NCI-H510A treated with DMSO at 0.1 percent for 48 hours (cell line): ENCODE measurements at places on chromosomes 13 and 19.
A peak's percentile ranks its signal among the peaks of the same experiment; 100 is the strongest.

GRCh38 chr19:38696729-38697055 lies 47.6 kb downstream of the CAPN12 start:
- no peak for DNase-seq

GRCh38 chr13:99981735-99982035 lies at the start of gene ZIC2:
Gene ZIC2 (plus strand): TSS chr13:99981784. CDS start chr13:99982065, 281 bp downstream.
- peak; percentile 49 for DNase-seq

DNA sequence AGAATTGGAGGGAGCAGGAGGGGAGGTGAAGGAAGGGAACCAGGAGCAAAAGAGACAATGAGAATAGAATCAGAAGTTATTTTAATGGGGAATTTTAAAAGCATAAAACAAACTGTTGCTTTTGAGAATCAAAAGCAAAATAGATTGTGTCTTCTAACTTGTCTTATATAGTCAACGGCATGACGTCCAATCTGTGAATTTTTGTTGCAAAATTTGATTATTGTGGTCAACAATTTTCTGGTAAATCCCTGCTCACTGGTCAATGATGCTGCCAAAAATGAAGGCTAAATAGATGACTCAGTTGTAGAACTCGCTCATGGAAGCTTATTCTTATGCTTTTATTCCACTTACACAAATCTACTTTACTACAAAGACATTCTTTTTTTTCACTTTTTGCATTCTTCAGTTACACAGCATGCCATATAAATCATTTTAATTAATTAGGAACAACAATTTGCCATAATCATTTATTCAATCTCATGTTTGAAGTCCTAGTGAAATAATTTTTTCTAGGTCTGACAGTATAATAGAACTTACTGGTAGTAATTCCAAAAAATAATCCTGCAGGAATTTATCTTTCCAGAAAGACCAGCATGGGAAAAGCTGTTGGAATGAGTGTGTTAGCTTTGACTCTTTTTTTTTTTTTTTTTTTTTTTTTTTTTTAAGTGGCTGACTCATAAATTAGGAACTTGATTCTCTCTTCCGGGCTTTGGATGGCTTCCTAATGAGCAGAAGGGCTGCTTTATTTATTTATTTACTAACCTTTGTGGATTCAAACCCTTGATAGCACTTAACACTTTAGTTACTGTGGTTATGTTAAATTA lies 256.9 kb downstream of the SPRY2 start:
- peak; percentile 57 for DNase-seq

GRCh38 chr13:79044415-79044814 lies 361.6 kb downstream of the RBM26 start:
- DNase-seq, result no peak

DNA sequence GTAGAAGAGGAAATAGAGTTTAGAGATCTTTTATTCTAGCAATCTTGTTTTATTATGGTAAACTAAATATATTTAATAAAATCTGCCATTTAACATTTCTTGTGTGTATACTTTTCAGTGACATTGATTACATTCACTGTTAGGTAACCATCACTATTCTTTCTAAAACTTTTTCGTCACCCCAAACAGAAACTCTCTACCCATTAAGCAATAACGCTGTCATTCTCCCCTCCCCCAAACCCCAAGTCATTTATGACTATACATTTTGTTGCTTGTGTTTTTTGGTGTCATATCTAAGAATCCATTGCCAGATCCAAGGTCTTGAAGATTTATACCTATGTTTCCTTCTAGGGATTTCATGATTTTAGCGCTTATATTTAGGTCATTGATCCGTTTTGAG lies 10.6 kb downstream of the URI1 start:
- DNase-seq, result no peak

DNA sequence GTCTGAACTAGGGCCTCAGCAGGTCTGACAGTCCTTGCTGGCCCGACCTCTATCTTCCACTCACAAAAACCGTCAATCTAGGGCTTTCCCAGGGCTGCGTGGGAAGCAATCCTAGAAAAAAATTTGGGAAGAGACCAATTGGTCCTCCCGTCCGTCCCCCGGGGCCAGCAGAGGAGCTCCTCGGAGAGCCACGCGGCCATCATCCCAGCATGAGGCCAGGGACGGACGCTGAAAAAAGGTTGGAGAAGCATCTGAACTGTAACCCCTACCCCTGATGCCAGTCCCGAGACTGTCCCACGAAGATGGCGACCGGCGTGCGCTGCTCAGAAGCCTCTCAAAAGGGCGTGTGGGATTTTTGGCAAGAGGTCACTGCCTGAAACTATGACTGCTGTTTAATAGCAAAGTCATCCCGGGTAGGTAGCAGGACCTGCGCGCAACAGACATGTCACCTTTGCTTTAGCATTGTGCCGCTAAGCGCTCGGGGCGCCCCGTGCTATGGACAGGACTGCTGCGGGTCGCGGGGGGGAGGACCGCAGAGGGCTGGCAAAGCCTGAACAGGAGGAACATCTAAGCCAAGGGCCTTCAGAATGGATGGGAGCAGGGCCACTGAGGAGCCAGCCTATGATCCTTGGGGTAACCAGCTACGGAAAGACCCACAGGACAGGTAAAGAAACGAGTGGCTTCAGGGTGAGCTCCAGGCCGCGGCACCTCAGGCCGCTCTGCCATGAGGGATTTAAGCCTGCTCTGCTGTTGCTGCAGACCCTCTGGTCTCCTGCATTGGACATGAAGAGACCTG lies 10.6 kb downstream of the AKAP8 start:
- no peak for DNase-seq

DNA sequence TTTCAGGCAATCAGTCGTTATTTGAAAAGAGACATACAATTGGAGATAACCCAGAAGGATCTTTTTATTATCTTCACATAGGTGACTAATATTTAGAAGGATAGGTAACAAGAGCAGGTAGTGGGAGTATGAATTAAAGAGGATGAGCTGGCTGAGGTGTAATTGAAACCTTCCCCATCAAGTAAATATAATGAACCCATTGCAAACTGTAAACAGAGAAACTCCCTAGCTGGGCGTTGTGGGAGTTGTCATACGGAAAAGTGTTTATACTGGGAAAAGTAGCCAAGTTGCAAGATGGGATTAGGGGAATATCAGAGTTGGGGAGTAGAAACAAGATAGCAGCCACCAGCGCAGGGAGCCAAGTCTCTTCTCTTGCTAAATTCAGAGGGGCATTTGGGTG lies 448.4 kb downstream of the COG6 start:
- DNase-seq, result no peak

GRCh38 chr13:50950849-50951248 lies 41.3 kb downstream of the RNASEH2B start:
- DNase-seq, result no peak

- no peak for DNase-seq
These were observed at the start of gene FXYD5 for GRCh38 chr19:35154525-35155406. Gene FXYD5 (plus strand): TSS chr19:35154735. CDS start chr19:35155551, 816 bp downstream.

DNA sequence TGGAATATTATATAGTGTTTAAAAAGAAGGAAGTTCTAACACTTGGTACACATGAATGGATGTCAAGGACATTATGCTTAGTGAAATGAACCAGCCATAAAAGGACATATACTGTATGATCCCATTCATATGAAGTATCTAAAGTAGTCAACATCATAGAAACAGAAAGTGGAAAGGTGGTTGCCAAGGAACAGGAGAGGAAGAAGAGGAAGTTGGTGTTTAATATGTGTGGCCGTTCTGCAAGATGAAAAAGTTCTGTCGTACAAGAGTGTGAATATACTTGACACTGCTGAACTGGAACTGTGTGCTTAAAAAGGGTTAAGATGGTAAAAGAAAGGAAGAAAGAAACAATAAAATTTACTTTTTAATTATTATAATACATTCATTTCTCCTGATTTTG lies 33.1 kb upstream of the C1QTNF9 start:
- DNase-seq, result no peak

GRCh38 chr13:97359181-97360057 lies 74.5 kb upstream of the RAP2A start:
- peak; percentile 71 for DNase-seq

DNA sequence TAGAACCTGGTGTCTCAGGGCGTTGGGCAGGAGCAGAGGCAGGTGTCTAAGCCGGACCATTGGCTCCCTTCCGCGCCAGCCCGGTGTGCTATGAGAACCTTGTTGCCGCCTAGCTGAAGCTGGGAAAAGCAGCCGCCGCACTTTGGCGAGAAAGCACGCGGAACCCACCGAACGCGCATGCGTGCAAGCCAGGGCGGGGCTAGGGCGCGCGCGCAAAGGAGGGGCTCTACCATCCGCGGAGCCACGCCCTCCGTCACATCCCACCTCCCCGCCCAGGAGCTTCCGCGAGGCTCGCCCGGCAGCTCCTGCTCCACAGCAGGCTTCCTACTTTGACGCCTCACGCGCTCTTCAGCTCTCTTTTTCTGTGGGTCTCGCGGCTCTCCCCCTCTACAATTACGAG lies 51.3 kb downstream of the WDR87 start:
- no peak for DNase-seq

- DNase-seq, result no peak
These were observed 12.9 kb downstream of the RANBP3 start for GRCh38 chr19:5964816-5965565.

DNA sequence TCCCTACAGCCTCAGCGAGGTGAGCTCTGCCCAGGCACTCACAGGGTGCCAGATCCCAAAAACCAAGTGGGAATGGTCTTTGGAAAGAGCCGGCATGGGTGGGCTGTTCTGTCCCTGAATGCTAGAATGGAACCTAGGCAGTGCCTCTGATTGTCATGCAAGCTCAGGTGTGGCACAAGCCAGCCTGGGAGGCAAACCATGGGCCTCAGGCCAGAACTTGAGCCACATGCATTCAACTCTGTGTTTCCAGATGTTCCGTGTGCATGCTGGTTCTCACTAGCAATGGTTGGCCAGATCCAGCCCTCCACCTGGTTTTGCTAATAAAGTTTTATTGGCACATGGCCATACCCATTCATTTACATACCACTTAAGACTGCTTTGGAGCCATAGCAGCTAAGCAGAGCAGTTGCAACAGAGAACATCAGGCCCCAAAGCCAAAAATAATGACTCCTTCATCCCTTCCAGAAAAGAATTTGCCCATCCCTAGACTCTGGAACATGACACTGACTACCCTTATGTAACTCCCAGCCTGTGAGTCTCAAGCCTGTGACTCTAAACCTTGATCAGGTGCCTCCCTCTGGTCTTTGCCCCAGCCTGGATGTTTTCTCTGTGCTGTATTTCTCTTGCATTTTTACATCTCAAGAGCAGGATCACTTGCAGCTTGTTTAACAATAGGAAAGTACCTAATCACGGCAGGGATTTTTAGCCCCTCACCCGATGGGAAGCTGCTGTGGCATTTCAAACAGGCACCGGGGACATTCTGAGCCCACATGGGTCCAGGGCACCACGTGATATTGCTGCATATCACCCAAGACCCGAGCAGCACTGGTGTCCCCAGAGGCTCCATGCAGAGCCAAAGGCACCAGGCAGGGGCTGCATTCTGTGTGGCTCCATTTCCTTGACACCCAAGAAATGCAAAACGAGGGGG lies 55.4 kb upstream of the USE1 start:
- no peak for DNase-seq

DNA sequence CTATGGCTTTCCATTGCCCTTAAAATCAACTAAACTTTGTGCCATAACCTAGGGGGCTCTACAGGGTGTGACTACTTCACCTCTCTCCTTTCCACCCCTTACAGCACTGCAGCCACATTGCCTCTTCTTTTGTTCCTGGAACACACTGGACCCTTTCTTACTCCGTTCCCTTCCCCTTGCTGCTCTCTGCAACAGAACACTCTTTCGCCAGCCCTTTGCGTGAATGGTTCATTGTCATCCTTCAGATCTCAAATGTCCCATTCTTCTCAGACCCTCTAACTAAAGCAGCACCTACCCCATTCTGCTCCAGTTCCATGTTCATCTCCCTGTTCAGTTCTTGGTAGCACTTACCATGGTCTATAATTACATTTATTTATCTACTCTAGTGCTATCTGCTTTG lies 208.3 kb downstream of the OXGR1 start:
- no peak for DNase-seq

DNA sequence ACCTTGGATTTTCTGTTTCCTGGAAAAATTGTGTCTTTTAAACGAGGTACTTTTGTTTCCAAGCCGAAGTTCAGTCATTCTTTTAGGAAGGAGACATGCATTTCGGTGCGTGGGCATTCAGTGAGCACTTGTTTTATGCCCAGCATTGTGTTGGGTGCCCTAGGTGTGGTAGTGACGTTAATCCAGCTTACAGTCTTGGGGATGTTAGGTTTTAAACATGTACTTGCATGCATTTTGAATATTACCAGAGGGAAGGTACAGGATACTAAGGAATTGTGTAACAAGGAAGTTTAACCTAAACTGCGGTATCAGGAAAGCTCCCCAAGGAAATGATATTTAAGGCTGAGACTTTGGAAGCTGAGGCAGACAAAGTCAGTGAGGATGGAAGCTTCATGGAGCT lies 66.3 kb downstream of the ARHGAP35 start:
- DNase-seq, result no peak

DNA sequence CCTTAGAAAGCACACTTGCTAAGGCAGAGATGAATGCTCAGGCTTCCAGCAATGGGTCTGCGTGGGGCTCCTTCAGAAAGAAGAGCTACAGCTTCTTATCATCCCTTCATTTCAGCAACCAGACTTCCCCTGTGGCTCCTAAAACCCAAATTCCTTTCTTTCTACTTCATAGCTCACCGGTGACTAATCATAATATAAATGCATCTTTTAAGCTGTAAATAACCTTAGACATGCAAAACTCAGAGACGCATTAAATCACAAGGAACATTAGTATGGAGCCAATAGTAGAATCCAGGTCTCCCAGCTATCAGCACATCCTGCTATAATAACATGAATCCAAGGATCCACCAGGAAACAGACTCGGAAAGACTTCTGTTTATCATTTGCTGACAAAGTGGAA lies 375.6 kb downstream of the COG6 start:
- no peak for DNase-seq

GRCh38 chr19:5394551-5395505 lies 54.2 kb upstream of the PTPRS start:
- no peak for DNase-seq

DNA sequence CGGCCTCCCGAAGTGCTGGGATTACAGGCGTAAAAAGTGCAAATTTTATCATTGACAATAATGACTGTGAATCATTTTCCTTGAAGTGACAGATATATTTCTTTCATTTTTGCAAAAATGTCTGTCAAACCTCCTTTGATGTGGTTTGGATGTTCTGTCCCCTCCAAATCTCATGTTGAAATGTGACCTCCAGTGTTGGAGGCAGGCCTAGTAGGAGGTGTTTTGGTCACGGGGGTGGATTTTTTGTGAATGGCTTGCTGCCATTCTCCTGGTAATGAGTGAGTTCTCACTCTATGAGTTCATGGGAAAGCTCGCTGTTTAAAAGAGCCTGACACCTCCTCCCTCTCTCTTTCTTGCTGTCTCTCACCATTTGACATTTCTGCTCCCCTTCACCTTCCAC lies 5.5 kb upstream of the SLC1A6 start:
- no peak for DNase-seq

DNA sequence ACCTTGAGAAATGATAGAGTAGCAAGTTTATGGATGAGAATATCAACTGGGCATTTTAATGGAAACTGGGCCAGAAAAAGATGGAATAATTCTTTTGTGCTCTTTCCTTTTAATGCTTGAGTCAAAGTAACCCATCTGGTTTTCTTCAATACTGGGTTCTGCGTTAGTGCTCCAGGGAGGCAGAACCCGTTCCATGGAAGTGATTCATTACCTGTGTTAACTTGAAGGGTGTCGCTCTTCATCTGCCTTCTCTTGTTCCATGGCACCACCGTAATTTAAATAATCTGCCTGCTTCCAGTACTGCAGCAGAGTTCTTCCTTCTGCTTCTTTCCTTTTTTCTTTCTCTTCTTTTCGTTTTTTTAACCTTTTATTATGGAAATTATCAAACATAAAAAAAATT lies 14.7 kb upstream of the USP12 start:
- no peak for DNase-seq

GRCh38 chr13:35500144-35500543 lies 23.7 kb upstream of the MAB21L1 start:
- DNase-seq, result no peak
